Right hindlimb (tissue), 1 donor: ENCODE measurements at places on chromosomes 7 and 10.
A peak's percentile ranks its signal among the peaks of the same experiment; 100 is the strongest.

GRCh38 chr7:28988810-28989209 is 30.7 kb upstream of the TRIL start:
- no peak for DNase-seq

GRCh38 chr10:82813856-82814255 is 938.9 kb downstream of the NRG3 start:
- no peak for DNase-seq

DNA sequence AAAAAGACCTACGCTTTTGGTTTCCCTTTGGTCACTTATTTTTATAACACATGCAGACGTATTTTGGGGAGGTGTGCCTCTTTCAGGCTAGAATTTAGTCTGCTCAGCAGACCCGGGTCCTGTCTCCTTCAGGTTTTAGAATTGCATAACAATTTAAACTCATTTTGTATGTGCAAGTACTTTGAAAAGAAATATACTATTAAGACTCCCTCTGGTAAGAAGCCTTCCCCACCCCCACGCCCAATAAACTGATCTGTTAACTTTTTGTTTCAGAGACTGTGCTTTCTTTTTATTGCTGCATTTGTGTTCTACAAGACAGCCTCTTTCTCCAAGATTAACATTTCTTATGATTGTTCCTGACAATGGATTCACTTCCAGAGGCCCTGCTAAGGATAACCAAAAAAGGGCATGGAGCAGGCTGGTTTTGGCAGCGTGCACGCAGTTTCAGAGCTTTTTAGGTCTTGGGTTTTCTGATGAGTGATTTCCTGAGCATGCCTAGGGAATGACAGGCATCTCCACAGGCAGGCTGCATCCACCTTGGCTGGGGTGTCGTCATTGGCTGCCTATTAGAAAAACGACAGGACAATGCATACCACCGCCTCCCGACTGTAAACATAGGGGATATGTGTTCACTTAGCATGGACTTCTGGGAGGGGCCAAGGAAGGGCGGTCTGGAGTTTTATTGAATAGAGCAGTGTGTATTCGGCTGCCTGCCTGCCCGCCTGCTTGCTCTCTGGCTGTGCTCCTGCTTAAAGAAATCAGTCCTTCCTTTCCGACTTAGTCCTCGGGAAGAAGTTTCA is at the start of gene CALD1:
Gene CALD1 (plus strand): TSS at position 694 of the 800 bp plus-strand sequence. CDS start 88,100 bp downstream, outside the sequence.
- DNase-seq: peak; percentile 92

- DNase-seq: no peak
Measured at GRCh38 chr7:129493555-129493954, 8.8 kb upstream of the SMKR1 start.

- no peak for DNase-seq
Measured at GRCh38 chr10:129799942-129800341, 164.1 kb downstream of the EBF3 start.

- DNase-seq: peak; percentile 57
Measured at GRCh38 chr7:122092964-122093797, 50.9 kb downstream of the AASS start.

GRCh38 chr7:135859538-135859937 is 110.9 kb upstream of the FAM180A start:
- no peak for DNase-seq

GRCh38 chr10:80289451-80290287 is at the start of gene MAT1A:
TSS of gene MAT1A (minus strand) at chr10:80289658. CDS start at chr10:80289423, 235 bp downstream.
- no peak for DNase-seq

DNA sequence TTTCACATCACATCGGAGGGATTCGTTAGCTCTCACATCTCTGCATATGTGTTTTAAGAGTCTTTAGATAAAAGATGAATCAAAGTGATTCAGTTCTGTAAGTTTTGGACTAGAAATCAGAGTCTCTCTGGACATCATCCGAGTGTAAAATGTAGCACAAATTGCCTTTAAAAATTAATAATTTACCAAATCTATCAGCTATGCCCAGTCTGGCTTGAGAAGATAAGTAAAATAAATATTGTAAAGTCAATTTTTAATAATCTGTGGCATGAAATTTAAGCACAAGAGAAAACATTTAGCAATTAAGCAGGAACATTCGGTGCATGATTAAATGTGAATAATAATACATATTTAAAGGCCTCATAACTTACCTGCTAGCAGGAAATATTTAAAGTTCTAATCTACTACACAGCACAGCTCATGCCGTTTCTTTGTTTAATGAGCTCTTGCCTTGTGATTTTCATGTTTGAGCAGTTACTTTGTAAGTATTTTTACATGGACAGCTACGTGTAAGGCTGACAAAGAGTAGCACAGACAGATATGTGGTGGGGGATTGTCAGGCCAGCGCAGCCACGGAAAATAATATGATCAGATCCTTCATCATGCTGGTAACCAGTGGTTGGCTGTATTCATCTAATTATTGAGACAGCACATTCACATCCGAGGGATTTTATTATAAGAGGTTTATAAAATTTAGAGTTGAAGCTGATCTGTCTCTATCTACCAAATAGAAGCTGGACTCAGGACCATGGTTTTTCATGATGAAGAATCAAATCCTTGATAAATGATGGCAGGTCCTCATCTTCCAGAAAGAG is 317.3 kb downstream of the ADARB2 start:
- DNase-seq: no peak

DNA sequence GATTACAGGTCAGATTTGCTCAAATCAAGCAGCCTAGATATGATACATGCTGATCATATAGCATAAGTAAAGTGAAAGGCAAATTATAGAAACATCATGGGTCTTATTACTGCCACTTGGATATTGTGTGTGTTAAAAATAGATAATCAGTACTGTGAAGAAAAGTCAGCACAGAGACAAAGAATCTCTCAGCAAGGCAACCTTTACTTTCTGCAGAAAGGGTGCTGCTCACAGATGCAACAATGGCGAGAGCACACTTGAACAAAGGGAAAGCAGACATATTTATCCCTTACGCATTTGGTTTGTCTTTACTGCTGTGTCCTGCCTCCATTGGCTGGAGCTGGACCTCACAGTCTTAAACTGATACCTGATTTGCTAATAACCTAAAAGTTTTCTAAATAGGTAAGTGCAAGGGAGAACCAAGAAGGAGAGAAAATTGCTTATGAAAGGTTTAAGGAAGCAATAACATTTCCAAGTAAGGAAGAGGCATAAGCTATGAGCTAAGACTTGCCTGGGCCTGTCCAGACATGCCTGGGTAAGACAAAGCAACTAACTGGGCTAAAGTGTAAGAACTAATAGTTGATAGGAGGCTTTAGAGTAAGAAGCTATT is 1310.8 kb upstream of the LRRTM3 start:
- DNase-seq: no peak

GRCh38 chr7:52233248-52233647 is 802.2 kb upstream of the POM121L12 start:
- no peak for DNase-seq

DNA sequence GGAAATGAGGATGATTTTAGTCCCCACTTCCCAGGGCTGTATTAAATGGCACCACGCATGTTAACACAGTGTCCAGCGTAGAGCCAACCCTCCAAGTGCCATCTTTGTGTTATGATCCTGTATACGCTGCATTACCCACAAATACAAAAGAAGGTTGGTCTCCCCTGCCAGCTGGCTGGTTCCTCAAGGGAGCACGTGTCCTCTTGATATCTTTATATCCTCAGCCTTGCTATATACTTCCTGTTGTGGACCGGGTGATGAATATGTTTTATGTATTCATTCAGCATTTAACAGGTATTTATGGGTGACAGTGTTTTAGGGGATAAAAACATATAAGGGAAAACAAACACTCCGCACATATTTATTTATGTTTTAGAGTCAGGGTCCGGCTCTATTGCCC is 23.2 kb upstream of the PRRT4 start:
- DNase-seq: no peak

DNA sequence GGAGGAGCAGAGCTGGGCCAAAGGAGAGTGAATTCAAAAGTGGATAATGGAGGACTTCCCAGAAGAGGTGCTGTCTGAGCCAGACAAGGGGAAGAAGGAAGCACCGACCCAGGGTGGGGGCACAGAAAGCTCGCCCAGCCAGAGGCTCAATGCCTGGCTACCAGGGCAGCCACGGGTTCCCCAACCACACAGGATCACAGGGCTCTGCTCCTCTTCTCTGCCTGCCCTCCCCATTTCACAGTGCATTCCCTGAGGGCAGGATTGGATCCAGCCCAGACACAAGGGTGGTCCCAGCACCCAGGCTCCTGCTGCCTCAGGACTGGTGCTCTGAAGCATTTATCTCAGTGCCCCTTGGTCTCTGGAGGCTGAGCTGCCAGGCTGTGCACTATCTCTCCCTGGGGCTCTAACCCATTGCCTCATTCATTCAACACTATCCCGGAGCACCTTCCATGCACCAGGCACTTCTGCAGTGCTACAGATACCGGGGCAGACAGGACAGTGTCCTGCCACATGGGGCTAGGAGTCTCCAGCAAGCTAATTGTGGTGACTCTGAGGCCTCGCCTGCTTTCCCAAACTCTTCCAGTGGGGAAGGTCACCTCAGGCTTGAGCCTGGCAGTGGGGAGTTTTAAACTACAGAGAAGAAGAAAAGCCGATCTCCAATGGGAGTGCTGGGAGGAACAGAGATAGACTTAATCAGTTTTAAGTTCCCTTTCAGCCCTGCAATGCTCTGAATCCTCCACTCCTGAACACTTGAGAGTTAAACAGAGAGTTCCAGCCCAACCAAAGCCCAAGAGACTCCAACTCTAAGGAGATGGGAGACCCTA is 201.8 kb upstream of the ZMIZ1 start:
- no peak for DNase-seq
